ENCODE measurements at places on chromosomes 5 and 9.

- no peak for DNase-seq
Observed at GRCh38 chr5:74422671-74423070, 217.9 kb downstream of the ENC1 start.

- peak; percentile 15 for DNase-seq
Observed at GRCh38 chr5:137372773-137373160, 126.4 kb downstream of the SPOCK1 start.

GRCh38 chr9:115034801-115035200 is 83.2 kb downstream of the TNC start:
- DNase-seq: peak; percentile 60

- peak; percentile 75 for DNase-seq
Observed at GRCh38 chr5:123705741-123706140, 193.8 kb downstream of the CSNK1G3 start.

- DNase-seq: no peak
Observed at GRCh38 chr9:134461426-134461982, 135.2 kb downstream of the RXRA start.

- no peak for DNase-seq
Observed at GRCh38 chr9:99472240-99472915, 250.3 kb downstream of the SEC61B start.

DNA sequence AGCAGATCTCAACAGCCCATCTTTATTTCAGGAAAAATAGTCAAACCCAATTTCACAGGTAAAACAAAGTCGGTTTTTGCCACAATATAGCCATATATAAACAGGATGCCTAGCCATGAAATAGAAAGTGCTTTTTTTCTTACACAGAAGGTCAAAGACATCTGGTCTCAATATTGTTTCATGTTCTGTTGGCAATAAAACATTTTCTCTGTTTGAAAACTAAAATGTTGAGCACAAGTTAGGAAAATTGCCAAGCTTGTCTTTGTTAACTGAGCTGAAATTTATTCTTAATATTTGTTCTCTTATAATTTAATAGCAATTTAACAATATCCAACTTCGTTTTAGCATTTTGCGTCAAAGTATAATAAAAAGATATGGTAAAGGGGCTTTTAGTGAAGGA is 673.4 kb downstream of the DTWD2 start:
- DNase-seq: no peak

- peak; percentile 10 for DNase-seq
Observed at GRCh38 chr5:131169810-131170539, 769 bp upstream of the LYRM7 start.

DNA sequence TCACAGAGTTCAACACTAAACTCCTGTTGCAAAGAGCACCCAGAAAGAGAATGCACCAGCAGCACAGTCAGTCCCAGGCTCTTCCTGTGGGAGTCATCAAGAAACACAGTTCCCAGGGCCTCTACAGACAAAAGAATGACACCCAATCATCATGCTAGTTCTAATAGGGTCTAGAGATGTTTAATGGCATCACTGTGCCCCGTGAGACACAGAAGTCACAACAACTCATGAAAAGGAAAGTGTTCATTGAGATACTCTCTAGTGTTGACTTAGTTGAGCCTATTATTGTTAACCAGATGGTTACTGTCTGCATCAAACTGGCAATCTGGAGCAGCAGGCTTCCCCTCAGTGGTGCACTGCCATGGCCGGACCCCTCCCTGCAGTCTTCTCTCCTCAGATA is 1.6 kb downstream of the KLHL3 start:
- DNase-seq: peak; percentile 40

GRCh38 chr9:129904734-129905133 is 69.5 kb downstream of the USP20 start:
- no peak for DNase-seq

DNA sequence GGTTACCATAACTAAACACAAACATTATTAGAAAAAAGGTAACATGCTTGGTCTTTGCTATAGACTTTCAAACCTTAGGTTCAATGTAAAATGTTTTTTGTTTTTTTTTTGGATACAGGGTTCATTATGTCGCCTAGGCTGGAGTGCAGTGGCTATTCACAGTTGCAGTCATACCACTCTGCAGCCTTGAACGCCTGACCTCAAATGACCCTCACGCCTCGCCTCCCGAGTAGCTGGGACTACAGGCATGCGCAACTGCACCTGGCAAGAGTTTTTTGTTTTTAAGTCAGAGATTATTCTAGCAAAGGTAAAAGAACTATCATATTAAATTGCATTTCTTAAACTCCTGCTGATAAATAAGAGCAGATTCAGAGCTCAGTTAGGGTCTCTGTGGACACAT is 55.1 kb upstream of the NR5A1 start:
- no peak for DNase-seq

GRCh38 chr9:136900988-136901515 is 14.7 kb downstream of the TRAF2 start:
- DNase-seq: no peak

DNA sequence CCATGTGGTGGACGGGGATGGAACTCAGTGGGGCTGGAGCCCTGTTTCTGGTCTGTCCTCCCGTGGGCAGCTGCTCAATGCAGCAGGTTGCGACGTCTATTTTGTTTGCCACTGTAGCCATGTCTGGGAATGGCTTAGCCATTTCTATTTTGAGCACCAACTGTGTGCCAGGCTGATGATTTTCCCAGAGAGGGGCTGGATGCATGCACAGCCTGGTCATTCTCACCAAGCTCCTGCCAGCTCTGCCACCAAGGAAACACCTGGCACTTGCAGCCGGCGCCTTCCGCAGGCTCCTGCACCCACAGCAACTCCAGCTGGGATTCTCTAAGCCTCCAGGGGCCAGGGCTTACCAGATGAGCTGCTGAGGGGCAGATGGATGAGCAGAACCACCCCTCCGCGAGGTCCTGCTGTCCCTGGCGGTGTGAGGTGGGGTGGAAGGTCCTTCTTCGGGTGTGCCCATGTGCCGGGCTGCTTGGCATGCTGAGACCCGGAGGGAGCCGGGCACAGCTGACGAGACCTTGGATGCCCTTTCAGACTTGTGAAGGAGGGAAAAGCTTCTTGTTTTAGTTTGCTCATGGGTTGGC is 151.2 kb downstream of the RXRA start:
- DNase-seq: no peak

GRCh38 chr9:104784098-104784497 is 20.2 kb downstream of the NIPSNAP3B start:
- no peak for DNase-seq

DNA sequence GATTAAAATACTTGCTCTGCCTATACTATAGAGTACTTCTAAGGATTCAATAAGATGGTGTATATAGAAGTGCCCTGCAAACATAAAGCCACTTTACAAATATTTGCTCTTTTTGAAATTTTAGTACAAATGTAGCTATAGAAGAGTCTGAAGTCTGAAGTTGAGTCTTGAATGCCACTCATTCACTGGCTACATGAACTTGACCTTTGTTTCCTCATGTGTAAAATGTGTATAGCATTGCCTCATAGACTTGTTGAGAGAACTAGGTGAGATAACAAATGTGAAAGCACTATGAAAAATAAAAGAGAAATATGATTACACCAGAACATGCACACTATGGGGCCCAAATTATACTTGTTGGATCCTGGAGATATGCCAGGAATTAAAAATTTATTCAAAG is 244.7 kb downstream of the SEC61B start:
- DNase-seq: no peak

GRCh38 chr5:158406884-158407823 is 548.2 kb upstream of the CLINT1 start:
- DNase-seq: peak; percentile 78

DNA sequence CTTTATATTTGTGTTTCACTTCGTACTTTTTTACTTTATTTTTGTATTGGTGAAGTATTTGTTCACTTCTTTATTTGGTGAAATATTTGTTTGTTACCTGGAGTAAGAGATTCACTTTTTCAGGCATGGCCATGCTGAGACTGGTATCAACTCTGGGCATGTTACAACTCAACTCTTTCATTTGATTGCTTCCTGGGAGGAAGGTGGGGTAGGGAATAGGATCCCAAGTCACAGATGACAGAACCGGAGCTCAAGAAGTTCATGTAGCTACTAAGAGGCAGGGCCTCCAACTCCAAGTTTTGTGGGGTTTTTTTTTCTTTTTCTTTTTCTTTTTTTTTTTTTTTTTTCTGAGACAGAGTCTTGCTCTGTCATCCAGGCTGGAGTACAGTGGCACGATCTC is 6.1 kb upstream of the ADGRD2 start:
- DNase-seq: no peak

DNA sequence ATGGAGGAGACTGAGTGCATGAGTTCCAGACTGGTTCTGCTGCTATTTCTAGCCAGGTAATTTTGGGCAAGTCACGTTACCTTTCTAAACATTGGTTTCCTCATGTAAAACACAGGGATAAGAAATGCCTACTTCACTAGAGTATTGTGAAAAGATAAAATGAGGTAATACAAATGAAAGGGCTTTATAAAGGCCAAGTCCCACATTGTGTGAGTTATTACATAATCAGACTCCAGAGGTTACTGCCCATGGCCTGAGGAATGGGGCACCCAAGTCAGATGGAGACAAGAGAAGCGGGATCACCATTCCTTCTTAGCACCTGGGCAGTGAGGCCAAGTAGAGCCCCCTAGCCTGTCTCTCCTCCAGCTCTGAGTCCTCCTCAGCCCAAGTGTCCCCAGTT is 7.5 kb downstream of the HBEGF start:
- no peak for DNase-seq

DNA sequence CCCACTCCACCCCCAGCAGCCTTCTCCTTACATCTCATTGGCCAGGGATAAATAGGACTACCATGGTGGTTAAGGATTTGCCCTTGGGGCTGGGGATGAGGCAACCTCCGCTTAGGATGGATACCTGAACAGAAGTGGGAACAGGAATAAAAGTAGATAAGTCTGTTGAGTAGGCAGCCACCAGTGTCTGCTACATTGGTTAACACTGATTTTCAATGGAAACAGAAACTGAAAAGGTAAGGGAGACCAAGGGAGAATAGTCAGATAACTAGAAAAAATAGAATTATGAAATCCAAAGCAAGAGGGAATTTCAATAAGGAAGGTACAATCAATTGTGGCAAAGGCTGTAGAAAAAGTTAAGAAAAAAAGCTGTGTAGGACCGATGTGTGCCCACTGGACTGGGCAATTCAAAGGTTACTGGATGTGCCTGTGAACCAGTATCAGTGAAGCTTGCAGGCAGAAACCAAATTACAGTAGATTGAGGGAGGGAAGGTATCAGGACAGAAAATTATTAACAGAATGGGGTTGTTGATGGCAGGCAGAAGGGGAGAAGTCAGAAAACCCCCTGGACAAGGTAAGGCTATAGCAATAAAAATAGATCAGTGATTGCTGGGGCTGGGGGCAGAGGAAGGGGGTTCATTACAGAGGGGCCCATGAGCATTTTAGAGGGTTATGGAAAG is 48.7 kb downstream of the DNAJC21 start:
- no peak for DNase-seq

GRCh38 chr9:94980947-94981722 is 254.6 kb downstream of the AOPEP start:
- DNase-seq: no peak

DNA sequence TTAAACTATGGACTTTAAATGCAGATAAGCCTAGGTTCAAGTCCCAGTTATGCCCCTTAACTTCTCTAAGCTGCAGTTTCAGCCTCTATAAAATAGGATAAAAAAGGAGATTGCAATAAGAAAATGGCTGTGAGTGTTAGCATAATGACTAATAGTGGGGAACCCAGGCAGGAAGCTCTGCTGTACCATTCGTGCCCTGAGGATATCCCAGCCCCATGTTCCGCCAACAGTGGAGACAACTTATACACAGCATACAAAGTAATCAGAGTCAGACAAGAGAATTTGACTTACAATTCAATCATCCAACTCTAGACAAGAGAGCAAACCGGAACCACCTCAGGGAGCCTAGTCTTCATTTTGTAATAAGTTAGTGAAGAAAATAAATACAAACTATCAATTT is 141.5 kb upstream of the FSTL4 start:
- DNase-seq: no peak

GRCh38 chr5:34599471-34600117 is 56.5 kb upstream of the RAI14 start:
- no peak for DNase-seq

Data from fibroblast of pulmonary artery (primary cell).